ENCODE measurements at places on chromosomes 7 and 10.

DNA sequence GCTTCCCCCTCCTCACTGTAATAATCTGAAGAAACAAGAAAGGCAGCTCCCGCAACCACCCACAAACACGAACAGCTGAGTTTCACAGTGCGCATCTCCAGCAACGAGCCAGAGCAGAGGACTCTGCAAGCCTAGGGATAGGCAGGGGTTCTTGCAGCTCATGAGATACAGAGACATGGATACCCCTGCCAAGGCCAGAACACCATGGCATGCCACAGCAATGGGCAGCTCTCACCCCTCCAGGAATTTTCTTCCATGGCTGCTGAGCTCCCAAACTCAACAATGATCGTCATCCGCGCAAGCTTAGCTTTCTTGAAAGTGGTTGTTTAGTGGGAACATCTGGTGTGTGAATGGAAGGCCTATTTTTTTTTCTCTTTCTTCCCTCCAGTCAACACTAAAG is 637.3 kb downstream of the SORCS3 start:
- DNase-seq: no peak

DNA sequence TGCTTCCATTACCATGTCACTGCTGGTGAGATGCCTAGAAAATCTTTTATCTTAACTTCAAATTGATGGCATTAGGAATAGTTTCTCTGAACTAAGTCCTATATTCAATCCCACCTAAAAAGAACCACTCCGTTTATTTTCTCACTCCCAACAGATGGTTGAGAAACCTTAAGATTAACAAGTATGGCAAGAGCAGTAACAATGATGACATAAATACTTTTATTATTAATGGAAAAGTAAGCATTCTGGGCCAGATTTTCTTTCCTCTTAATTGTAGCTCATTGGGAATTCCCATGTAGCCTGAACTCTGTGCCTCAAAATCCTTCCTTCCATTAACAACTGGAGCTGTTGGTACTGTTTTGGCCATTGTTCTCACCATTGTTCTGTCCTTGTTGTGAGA is 21.1 kb upstream of the FAM13C start:
- no peak for DNase-seq

GRCh38 chr7:36131026-36131425 is 22.0 kb upstream of the EEPD1 start:
- DNase-seq: no peak

DNA sequence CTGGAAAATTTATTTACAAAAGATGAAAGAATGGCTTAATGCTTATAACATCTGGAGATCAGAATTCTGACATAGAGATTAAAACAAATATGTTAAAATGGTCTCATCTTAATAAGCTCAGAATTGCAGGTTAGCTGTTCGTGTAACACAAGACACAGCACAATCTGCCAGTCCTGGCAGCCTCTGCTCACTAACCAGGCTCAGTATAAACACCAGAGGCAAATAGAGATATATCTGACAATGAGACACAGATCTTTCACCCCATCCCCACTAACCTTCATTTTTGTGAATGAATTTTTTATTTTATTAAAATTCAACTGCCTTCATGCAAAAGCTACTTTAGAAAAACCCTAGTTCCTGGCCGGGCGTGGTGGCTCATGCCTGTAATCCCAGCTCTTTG is 51.8 kb downstream of the RELN start:
- no peak for DNase-seq

GRCh38 chr7:117445206-117445605 is 17.9 kb upstream of the ASZ1 start:
- no peak for DNase-seq

GRCh38 chr7:95335093-95335492 is 10.8 kb upstream of the PON1 start:
- no peak for DNase-seq

- no peak for DNase-seq
Observed at GRCh38 chr7:115070311-115070710, 148.4 kb downstream of the MDFIC start.

- no peak for DNase-seq
Observed at GRCh38 chr10:77578583-77579227, 58.9 kb downstream of the KCNMA1 start.

GRCh38 chr7:33152087-33152486 is 22.7 kb downstream of the BBS9 start:
- no peak for DNase-seq

DNA sequence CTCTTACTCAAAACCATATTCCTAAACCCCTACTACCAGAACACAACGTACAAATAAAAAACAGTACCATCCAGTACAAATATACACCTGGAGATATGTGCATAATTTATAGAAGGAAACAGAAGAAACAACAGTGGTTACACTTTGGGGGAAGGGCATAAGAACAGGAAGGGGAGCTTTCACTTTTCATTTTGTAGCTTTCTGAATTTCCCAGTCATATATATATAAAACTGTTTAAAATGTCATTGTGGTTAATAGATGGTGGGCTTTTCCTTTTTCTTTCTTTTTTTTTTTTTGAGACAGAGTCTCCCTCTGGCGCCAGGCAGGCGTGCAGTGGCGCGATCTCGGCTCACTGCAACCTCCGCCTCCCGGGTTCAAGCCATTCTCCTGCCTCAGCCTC is 47.2 kb downstream of the MALSU1 start:
- DNase-seq: no peak

DNA sequence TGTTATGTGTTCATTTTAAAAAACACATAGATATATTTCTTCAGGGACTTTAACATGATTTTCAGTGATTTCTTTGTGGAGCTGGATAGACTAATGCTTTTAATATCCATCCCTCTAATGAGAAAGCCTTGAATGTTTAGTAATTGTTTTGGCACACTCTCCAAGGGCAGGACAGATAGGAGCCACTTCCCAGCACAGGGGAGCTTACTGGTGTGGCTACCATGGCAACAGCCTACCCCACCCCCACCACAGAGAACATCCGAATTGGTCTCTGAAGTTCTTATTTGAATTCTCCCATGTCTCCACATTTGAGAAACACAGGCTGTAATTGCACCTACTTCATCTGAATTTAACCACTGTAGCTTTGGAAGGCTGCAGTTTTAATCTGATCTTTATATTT is 87.7 kb downstream of the PRKG1 start:
- DNase-seq: no peak

DNA sequence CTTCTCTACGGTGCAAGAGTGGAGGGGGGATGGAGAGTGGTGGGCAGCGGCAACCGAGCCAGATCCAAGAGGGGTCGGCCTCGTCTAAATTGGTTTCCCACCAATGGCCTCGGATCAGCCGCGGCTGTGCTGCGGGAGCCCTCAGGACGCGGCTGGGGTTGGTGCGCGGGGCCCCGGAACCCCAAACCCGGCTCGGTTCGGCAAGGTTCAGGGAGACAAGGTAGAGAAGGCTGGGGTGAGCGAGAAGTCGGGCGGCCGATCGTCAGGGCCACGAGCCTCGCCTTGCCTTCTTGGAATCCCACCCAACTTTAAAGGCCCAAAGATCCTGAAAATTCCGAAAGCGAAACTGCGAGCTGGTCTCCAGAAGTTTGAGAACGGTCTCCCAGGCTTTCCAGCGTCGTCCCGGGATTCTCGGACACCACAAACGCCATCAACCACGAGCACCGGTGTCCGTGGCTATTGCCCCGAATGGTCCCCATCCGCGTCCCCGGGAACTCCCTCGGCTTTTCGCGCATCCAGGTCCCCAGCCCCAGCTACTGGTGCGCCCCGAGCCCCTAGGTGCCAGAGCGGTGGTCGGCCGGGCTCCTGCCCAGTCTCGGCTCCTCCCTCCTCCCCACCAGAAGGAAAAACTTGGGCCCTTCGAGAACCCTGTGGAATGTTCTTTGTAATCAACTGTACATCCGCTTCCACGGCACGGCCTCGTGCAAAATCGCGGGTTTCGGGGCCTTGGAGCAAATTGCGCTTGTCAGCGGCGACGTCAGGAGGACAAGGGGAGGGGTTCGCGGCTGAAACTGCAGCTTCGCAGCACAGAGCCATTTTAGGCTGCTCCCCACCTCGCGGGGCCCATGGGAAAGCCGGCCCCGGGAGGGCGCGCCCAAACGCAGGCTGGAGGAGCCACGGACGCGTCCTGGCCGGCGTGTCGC is 3.2 kb downstream of the SFMBT2 start:
- no peak for DNase-seq

- DNase-seq: no peak
Observed at GRCh38 chr10:75987616-75988015, 556.2 kb downstream of the LRMDA start.

DNA sequence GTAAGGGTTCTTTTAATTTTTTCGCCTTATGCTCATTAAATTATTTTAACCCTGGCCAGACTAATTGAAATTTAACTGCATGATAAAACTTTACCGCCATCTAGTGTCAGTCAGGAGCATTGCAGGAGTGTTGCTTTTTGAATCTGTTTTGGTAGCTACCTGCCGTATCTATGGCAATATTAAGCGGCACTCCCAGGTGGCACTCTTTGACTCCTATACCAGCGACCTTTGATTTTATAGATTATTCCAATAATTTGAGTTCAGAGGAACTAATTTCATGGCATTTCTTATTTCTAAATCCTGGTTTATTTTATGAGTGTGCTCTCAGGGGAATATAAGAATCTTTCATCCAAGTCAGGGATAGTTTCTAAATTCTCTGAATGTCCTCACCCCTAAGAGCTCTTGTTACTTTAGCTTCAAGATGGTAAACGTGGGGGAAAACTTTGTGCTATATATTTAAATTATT is 198.9 kb downstream of the REEP3 start:
- DNase-seq: peak; percentile 64
